ENCODE measurements at places on chromosomes 3 and 15. TPM values are rescaled to one million over a fixed set of nuclear protein-coding genes. Genes with fewer than 3 reads are reported as not detected.

LTF gene
- not detected for polyA plus RNA-seq

ZNF770 gene
- 7.9 TPM for polyA plus RNA-seq

PRR20G gene
- polyA plus RNA-seq: 0.20 TPM

GOLGA6A gene
- polyA plus RNA-seq: not detected

TRPM1 gene
- polyA plus RNA-seq: not detected

RBP2 gene
- not detected for polyA plus RNA-seq

TGM4 gene
- 0.83 TPM for polyA plus RNA-seq

ZNF710 gene
- 32.1 TPM for polyA plus RNA-seq

TMEM207 gene
- polyA plus RNA-seq: not detected
